ENCODE measurements at places on chromosomes 3 and 15. TPM values are rescaled to one million over a fixed set of nuclear protein-coding genes. Genes with fewer than 3 reads are reported as not detected.

Gene DNASE1L3
- total RNA-seq: not detected

Gene CSPG4
- not detected for total RNA-seq

Gene ACSBG1
- total RNA-seq: not detected

Gene SEMA5B
- 0.28 TPM for total RNA-seq

Gene ADCY5
- total RNA-seq: not detected

Gene CLDN16
- not detected for total RNA-seq

Gene PIGZ
- total RNA-seq: 1.4 TPM

Gene IRAK2
- total RNA-seq: 3.7 TPM

Gene SAMMSON
- total RNA-seq: not detected

Gene MTHFS
- total RNA-seq: 31.5 TPM

Gene TMEM212
- total RNA-seq: not detected

Gene SKOR1
- total RNA-seq: 0.89 TPM

Gene PLXNB1
- total RNA-seq: 4.5 TPM

Gene FBXL22
- 1.2 TPM for total RNA-seq

Gene CCDC39
- not detected for total RNA-seq

Gene RTP1
- total RNA-seq: not detected

Gene ATP2B2
- not detected for total RNA-seq

Gene SIN3A
- 119 TPM for total RNA-seq

Gene BNC1
- not detected for total RNA-seq

Gene SLC12A8
- total RNA-seq: 0.79 TPM

Gene IL5RA
- 0.64 TPM for total RNA-seq

Gene POU1F1
- total RNA-seq: not detected

Gene GASK1A
- total RNA-seq: not detected

Gene ALDH1A3
- not detected for total RNA-seq

Gene SLC9C1
- not detected for total RNA-seq

Gene ST3GAL6
- 0.69 TPM for total RNA-seq

Gene TMEM207
- not detected for total RNA-seq

Gene RBM6
- 147 TPM for total RNA-seq

Gene CCR1
- total RNA-seq: 63.9 TPM

All from activated naive CD8-positive, alpha-beta T cell treated with anti-CD3 and anti-CD28 coated beads, Interleukin-2, amount 10 ng/mL, durations not matched to agents 7 days and 5 days (primary cell).